ENCODE measurements at places on chromosomes 1 and 21.
A peak's percentile ranks its signal among the peaks of the same experiment; 100 is the strongest.

- no peak for DNase-seq
Measured at GRCh38 chr1:152061952-152062351, 25.1 kb upstream of the S100A11 start.

DNA sequence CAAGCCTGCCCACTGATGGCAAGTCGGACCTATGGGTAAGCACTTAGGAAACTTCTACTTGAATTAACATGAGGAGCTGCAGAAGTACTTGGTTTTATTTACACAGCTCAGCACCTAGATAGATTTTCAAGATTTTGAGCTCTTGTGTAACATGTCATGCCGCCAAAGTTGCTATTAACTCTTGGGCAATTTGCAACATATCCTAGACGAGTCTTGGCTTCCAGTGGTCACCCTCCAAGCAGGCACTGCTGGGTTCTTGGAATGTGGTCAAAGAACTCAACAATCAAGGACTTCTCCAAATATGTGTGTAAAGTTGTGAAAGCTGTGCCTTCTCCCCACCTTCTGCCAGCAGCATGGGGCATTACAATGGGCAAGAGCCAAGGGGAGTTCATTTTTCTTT, 17.8 kb upstream of the GUCA2B start:
- no peak for DNase-seq

- no peak for DNase-seq
Measured at GRCh38 chr1:116571215-116571919, 541 bp upstream of the CD58 start.

DNA sequence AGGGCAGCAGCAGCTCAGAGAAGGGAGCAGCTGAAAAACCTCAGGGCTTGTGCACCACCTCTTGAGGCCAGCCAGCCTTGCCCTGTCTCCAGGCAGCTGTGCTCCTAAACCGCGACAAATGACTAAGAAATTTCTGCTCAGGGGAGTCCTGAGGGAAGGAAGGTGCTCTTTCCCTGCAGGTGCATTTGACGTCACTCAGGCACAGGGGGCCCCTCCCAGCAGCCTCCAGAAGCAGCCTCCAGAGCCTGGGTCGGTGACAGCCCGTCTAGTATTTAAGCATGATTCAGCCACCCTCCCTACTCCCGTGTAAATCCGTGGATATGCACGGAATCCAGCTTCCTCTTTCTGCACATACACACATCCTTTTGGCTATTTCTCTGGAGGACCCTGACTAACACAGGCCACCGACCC, 560.5 kb downstream of the KIF26B start:
- DNase-seq: no peak

DNA sequence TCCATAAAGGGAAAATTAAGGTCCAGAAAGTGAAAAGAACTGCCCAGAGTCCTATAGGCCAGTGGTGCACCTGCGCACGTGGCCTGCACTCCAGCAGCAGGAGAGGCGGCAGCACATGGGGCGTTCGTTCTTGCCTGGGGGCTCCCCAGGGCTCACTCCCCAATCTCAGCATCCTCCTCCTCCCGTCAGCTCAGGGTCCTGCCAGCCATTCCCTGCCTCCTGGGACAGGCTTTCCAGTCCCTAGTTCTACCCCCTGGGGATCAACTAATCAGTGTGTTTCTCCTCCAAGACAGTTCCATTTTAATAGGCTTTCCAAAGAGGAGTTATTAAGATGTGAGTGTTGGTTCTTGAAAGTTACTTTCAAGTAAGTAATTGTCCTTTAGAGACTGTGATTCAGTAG, 1.2 kb upstream of the A3GALT2 start:
- no peak for DNase-seq

- DNase-seq: no peak
Measured at GRCh38 chr21:32393677-32394001, 827 bp upstream of the URB1 start.

DNA sequence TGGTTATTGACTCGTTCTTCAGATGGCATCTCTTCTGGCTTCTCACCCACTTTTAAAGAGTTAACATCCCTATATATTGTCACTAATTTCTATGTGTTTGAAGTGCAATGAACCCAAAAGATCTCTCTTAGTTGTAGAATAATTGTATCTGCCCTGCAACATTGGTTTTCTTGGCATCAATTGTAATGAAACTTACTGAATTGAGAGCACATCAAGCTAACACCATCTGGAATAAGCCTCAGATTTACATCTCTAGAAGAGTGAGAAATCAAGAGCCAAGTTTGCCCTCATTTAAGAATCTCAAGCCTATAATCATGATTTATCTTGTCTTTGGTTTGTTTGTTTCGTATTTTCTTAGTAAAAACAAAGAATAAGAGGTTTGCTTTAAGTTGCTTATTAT, 372.6 kb upstream of the LRRC7 start:
- DNase-seq: no peak

- DNase-seq: no peak
Measured at GRCh38 chr1:178536329-178536728, 23.4 kb downstream of the TEX35 start.

DNA sequence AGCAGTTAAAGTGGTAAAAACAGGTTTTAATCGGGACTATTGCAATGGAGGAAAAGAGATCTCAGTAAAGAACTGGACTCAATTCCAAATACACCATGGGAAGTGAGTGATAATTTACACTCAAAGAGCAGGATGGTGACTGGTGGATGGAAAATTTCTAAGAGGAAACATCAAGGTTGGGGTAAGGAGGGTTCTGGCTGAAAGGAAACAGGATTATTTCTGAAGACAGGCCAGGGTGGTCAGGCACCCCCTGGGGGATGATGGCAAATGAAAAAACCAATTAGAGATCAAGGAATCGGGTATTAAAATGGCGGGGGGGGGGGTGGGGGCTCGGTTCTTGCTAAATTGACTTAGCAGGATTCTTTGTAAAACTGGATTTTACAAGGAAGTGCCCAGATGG, 12.3 kb upstream of the HSD11B1 start:
- no peak for DNase-seq

DNA sequence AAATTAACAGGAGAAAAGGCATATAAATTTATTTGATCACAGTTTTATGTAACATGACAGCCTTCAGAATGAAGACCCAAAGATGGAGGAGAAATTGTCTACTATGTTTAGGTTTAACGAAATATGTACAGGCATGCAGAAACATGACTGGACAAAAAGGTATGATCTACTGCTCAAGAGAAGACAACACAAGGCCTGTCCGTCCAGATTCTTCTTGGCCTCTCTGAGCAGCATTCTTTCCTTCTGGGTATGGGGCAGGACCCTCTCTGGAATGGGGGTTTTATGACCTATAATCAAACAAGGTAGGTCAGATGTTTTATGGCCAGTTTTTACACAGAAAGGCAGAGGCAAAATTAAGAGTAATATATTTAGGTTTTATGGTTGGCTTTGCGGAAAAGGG, 13.5 kb upstream of the SYNJ1 start:
- no peak for DNase-seq

- no peak for DNase-seq
Measured at GRCh38 chr1:150551051-150551783, 2.0 kb downstream of the ADAMTSL4 start.

DNA sequence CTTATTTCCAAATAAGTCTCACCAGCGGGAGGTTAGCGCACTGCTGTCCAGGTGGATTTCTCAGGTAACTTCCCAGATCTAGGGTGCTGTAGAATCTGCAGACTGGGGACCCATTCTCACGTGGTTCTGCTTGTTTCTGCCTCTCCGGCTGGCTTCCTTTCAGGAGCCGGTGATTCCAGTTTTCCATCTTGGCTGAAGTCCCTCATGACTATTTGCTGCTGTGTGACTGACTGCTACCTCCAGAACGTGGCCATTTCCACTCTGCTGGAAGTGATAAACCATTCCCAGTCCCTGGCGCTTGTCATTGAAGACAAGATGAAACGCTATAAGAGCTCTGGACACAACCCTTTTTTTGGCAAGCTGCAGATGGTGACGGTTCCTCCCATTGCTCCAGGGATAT, 76.0 kb downstream of the DOP1B start:
- no peak for DNase-seq

GRCh38 chr1:171645553-171646248, 6.8 kb downstream of the MYOC start:
- peak; percentile 54 for DNase-seq

GRCh38 chr21:25733859-25734653, 648 bp downstream of the ATP5PF start:
- peak; percentile 56 for DNase-seq

- peak; percentile 31 for DNase-seq
Measured at GRCh38 chr1:61241411-61241838, 159.1 kb downstream of the NFIA start.

DNA sequence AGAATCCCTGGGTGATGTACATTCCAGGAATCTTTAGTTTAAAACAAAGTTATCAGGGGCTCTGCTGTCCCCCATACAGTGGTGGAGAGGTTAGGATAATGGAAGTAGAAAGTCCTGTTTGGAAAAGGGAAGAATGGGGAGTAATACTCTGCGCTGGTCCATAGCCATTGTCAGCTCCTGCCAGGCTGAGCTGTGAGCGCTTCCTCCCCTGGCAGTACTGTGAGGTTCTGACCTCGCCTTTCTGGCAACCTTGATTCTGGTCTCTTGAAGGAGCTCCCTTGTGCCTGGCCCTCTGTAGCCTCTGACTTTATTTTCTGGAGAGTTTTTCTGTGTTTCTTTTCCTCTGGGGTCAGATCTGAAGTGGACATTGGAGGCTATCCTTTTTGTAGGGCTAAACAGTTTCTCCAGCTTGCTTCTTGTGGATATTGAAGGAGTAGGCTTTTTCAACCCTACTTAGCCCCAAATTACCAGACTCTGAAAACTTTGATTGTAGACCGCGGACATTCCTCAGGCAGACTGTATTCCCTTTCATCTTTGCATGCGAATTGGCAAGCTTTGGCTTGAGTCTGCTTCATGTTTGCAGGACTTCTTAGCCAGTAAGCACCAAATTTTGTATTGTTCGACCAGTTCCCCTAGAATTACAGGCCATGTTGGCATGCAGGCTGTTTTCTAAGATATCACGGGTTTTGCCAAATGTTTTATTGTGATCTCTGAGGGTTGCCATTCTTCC, 13.8 kb downstream of the UBE4B start:
- peak; percentile 19 for DNase-seq

GRCh38 chr1:45922374-45922773, 119.0 kb downstream of the MAST2 start:
- no peak for DNase-seq

- no peak for DNase-seq
Measured at GRCh38 chr1:93595266-93595665, 86.4 kb downstream of the BCAR3 start.

GRCh38 chr21:38319781-38320180, 63.0 kb downstream of the KCNJ15 start:
- DNase-seq: no peak

GRCh38 chr1:90964444-90965035, 57.3 kb downstream of the ZNF644 start:
- peak; percentile 67 for DNase-seq

DNA sequence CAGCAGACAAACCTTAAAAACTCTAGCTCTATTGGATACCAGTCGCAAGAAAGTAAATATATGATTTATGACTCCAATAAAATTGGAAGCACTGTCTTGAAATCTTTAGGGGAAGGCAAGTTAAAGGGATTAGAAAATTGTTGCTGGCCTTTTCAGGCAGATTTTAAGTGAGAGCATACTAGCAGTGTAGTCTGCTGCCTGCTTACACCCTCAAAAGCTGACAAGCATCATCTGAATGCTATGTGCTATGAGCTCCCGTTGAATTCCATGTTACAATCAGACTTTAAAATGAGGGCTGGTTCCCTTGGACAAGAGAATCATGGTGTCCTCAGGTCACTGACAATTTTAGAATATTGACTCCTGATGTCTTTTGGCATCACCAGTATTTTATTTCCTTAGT, 271.1 kb upstream of the C1orf105 start:
- no peak for DNase-seq

DNA sequence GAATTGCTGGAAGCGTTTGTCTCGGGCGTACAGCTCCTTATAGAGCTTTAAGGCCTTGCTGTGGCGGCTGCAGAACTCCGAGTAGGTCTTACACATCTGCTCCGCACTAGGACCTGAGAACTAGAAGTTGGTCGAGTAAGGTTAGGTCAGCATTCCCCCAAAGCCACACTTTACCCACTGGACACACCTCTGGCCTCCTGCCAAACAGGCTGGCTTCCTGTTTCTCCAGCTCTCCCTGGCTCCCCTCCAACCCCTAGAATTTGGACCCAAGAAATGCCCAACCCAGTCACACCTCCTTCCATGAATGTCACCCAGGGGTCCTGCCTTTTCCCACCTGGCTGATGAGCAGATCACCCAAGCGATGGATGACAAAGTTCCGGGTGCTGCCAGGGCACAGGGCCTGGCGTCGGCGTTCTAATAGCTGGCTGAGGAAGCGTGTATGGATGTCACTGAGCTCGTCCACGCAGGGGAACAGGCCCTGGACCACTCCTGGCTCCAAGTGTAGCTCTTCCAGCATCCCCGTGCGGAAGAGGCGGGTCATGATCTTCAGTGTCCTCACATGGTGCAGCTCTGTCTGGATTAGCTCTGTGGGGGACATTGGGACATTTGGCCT, 15.6 kb downstream of the ARHGEF2 start:
- no peak for DNase-seq

GRCh38 chr1:201069636-201070035, 42.6 kb downstream of the CACNA1S start:
- DNase-seq: no peak

DNA sequence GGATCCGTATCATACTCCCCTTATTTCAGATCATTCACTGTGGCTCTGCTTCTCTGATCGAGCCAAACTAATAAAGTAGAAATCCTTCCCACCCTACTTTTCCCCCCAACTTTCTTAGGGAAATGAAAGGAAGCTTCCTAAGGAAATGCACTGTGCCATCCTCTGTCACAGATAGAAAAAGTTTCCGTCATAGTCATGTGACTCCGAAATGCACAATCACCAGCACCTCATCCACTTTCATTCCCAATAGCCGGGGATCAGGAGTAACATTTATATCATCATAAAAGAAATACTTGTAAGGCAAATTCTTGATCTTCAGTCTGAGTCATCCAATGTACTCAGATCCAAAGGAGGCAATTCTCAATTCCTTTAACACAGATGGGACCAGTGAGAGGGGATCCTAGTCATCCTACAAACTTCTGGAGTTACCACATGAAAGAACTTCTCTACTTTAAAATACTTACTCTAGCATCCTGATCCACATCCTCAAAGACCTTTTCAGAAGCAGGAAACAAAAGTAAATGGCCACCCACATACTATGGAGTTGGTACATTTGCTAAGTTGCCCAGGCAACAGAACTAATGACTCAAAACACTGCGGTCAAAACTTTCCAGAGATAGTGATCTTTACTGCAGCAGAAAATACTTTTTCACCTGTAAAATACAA, 97.8 kb upstream of the ZC3H11B start:
- DNase-seq: no peak

DNA sequence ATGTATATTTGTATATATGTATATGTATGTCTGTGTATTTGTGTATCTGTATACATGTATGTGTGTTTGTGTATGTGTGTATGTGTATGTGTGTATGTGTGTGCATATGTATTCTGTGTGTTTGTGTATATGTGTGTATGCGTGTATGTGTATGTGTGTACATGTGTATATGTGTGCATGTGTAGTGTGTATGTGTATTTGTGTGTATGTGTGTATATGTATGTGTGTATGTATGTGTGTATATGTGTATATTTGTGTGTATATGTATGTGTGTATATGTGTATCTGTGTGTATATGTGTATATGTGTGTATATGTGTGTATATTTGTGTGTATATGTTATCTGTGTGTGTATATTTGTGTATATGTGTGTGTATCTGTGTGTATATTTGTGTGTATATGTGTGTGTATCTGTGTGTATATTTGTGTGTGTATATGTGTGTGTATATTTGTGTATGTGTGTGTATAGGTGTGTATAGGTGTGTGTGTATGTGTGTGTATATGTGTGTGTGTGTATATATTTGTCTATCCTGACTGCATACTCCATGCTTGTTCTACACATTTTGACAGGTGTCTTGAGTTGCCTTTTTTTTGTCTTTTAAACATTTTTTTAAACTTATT, 101.5 kb downstream of the SCCPDH start:
- no peak for DNase-seq
